Esophagus (tissue), 2 donors: ENCODE measurements at places on chromosomes 11 and 22. TPM values are rescaled to one million over a fixed set of nuclear protein-coding genes. Genes with fewer than 3 reads are reported as not detected.

The MGAT3 gene
- polyA plus RNA-seq = 0.28 TPM

The NAV2 gene
- 9.7 TPM for polyA plus RNA-seq

The UPK3A gene
- polyA plus RNA-seq = not detected

The KCNJ1 gene
- 0.07 TPM for polyA plus RNA-seq

The GPHA2 gene
- not detected for polyA plus RNA-seq

The MLC1 gene
- 0.04 TPM for polyA plus RNA-seq

The ANO9 gene
- polyA plus RNA-seq = 40.4 TPM

The SCGB1D1 gene
- polyA plus RNA-seq = not detected

The HIC2 gene
- 2.2 TPM for polyA plus RNA-seq

The APOL1 gene
- polyA plus RNA-seq = 9.8 TPM

The BEST1 gene
- 1.2 TPM for polyA plus RNA-seq

The KCNK4 gene
- polyA plus RNA-seq = not detected

The NCF4 gene
- polyA plus RNA-seq = 4.2 TPM

The APOA4 gene
- 0.06 TPM for polyA plus RNA-seq

The MS4A3 gene
- not detected for polyA plus RNA-seq

The ETS1 gene
- polyA plus RNA-seq = 3.0 TPM

The LUZP2 gene
- polyA plus RNA-seq = 0.20 TPM

The DBX1 gene
- not detected for polyA plus RNA-seq

The LIF gene
- polyA plus RNA-seq = 1.0 TPM

The PLEKHA7 gene
- 41.4 TPM for polyA plus RNA-seq

The CDCA5 gene
- polyA plus RNA-seq = 4.3 TPM

The ENTHD1 gene
- polyA plus RNA-seq = not detected

The AGBL2 gene
- 0.69 TPM for polyA plus RNA-seq

The VPREB1 gene
- polyA plus RNA-seq = not detected

The FGF4 gene
- not detected for polyA plus RNA-seq

The ZNF214 gene
- polyA plus RNA-seq = 0.46 TPM

The MOV10L1 gene
- polyA plus RNA-seq = 0.18 TPM

The ROM1 gene
- polyA plus RNA-seq = 10.5 TPM

The TMEM123 gene
- polyA plus RNA-seq = 46.2 TPM

The CARNS1 gene
- polyA plus RNA-seq = 0.21 TPM

The OR2AG2 gene
- 0.04 TPM for polyA plus RNA-seq

The DCDC1 gene
- polyA plus RNA-seq = 0.02 TPM

The OR2AG1 gene
- polyA plus RNA-seq = not detected

The PKNOX2 gene
- 0.24 TPM for polyA plus RNA-seq

The APOL5 gene
- not detected for polyA plus RNA-seq

The DERL3 gene
- polyA plus RNA-seq = 1.1 TPM

The UPK2 gene
- polyA plus RNA-seq = 1.1 TPM

The LMO2 gene
- polyA plus RNA-seq = 20.7 TPM

The B4GALNT4 gene
- polyA plus RNA-seq = 5.2 TPM

The MRGPRX4 gene
- not detected for polyA plus RNA-seq

The ARHGAP8 gene
- 11.2 TPM for polyA plus RNA-seq

The SULT4A1 gene
- polyA plus RNA-seq = 0.01 TPM

The DEPDC7 gene
- 5.6 TPM for polyA plus RNA-seq

The MYO7A gene
- polyA plus RNA-seq = 1.2 TPM

The C11orf24 gene
- polyA plus RNA-seq = 8.9 TPM

The SPON1 gene
- polyA plus RNA-seq = 0.75 TPM
